Putamen (tissue), 1 donor: ENCODE measurements at places on chromosomes 3 and 15.

- no peak for DNase-seq
Observed at GRCh38 chr15:37031198-37031597, 69.2 kb downstream of the MEIS2 start.

DNA sequence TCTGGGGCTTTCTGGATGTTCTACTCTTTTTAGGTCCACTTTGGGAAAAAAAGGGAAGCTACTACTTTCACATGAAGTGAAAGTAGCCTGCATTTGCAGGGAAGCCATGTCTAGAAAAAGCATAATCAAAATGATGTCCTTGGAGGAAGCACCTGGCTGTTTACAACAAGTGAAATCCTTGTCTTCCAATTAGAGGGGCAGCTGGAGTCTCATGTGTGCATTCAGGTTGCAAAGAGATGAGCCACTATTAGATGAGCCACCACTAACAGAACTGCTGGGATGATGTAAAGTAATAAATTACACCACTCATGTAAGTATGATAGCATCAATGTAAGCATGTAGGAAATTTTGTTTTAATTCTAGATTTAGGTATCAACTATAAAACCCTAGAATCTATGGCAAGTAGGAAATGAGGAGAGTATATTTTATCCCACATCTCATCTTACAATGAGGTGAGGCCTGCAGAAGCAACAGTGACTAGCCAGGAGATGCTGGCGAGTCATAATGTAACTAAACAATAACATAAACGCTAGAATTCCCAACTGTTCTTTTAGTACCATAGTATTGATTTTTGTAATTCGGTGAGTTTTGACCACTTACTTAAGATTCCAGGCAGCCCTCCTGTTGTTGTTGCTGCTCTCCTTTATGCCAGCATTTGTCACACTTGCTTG lies 75.9 kb downstream of the TMEM108 start:
- DNase-seq, result no peak

- DNase-seq, result peak; percentile 42
Observed at GRCh38 chr15:31574766-31575165, 248.1 kb downstream of the KLF13 start.

DNA sequence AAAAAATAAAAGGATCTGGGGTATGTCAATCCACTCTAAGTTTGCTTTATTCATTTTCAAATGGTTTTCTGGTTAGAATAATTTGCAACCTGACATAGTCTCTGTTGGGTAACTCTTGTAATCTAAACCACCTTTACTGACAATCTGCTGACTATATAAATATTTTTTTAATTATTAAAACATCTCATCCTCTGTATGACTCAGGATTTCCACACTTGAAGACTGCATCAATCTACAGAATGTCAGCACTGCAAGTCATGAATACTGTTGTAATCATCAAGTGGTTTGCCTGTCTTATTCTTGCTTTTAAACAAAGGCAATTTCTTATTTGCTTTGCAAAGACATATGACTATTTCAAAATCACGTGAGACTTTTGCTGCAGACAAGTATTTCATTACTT lies 42.1 kb downstream of the VGLL3 start:
- DNase-seq, result no peak

- DNase-seq, result no peak
Observed at GRCh38 chr15:69025320-69025719, 10.8 kb downstream of the NOX5 start.

GRCh38 chr3:23580096-23580713 lies 225.6 kb upstream of the UBE2E1 start:
- DNase-seq, result no peak

GRCh38 chr3:143265501-143266070 lies 146.0 kb downstream of the CHST2 start:
- no peak for DNase-seq

DNA sequence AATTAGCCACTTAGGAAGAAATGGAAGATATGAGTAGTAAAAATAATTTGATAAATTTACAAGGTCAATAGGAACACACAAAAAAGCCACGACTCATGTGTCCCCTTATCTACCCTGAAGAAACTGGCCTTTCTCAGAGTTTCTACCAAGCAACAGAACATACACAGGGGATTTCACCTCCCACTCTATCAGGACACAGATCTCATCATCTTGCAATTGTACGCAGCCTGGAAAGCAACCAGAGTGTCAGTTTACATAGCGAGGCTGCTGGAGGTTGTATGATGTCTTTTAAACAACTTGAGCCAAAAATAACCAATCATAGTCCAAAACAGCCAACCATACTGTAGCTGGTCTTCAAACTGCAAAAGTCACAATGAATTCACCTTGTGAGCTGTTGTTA lies 19.7 kb upstream of the LMOD3 start:
- no peak for DNase-seq
